ENCODE measurements at places on chromosomes 5 and 9.
A peak's percentile ranks its signal among the peaks of the same experiment; 100 is the strongest.

GRCh38 chr9:108466304-108466703, 389.5 kb downstream of the ACTL7B start:
- no peak for DNase-seq

DNA sequence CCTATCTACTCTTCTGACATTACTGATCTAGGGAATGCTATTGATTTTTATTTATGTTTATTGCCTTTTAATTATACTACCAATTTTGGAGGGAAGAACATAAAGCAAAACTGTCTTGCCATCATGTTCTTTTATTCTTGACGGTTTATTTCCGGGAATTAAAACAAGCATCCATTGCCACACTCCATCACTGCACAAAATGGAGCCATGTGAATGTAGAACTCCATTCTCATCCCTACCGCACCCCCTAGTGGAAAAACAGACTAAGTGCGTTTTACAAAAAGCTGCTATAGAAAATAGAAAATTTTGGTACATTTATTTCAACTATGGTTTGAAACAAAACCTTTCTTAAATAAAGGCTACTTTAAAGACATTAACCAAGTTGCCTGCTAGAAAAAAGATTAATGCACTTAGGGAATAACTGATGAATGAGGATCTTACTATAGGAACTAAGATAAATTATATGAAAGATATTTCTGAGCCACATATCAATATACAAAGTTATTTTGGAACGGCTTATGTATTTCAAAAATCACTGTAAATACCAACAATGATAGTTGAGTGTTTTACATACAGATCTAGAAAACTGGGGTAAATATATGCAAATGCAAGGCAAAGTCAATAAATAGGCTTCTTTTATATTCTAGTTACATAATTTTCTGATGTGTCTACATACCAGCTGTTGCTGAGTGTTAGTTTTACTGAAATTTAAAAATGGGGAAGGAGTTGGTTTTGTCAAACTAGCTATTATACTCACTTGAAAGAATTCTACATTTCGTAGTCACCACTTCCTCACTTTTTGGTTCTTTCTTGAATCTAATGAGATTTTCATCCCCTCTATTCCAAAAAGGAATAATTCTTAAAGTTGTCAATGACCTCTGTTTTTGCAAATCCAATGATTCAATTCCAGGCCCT, 26.5 kb downstream of the OXCT1 start:
- DNase-seq, result no peak

- no peak for DNase-seq
Measured at GRCh38 chr5:180080486-180081280, 9.1 kb upstream of the RNF130 start.

DNA sequence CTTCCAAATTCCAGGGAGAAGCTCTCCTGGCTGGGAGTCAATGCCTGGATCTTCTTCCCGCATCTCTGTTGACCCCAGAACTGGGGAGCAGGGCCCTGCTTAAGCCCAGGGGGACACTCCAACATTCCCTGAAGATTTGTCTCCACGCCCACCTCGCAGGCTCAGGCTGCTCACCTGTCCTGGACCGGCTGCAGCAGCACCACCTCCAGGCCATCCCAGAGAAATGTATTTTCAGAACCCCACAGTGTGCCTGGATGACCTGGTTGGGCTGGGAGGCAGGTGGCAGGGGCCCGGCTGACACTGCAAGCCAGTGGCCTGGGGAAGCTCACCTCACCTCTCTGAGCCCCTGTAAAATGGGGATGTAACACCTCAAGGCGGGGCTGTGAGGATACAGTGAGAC, 27.1 kb upstream of the ZBTB43 start:
- no peak for DNase-seq

- DNase-seq, result no peak
Measured at GRCh38 chr9:106575823-106576222, 287.1 kb upstream of the ZNF462 start.

DNA sequence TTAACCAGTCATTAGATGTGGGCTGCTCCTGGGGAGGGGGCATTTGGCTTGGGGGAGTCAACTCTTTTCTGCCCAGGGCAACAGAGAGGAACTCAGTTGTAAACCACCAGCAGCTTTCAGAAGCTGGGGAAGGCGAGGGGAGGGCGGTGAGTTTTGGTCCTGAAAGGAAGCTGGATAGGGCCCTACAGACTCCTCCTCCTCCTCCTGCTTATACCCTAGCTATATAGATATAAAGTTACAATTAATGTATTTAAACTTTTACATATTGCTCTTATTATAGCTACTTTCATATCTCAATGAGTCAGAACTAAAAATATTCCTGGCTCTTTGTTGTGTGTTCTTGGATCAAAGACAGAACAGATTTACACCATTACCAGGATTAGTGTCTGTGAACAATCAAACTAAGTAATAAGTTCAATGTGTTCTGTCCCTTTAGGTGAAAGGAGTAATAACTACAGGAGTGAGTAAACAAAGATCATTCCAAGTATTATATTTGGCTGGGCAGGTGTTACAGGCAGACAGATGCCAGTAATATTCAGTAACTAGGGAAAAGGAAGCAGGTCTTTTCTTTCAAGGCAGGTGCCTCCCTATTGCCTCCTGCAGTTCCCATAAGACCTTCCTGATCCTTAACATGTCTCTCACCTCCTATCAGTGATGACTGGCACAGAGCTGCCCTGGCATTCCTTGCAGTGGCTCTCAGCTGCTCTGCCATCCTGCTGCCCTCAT, 20.5 kb upstream of the VPS13A start:
- no peak for DNase-seq

DNA sequence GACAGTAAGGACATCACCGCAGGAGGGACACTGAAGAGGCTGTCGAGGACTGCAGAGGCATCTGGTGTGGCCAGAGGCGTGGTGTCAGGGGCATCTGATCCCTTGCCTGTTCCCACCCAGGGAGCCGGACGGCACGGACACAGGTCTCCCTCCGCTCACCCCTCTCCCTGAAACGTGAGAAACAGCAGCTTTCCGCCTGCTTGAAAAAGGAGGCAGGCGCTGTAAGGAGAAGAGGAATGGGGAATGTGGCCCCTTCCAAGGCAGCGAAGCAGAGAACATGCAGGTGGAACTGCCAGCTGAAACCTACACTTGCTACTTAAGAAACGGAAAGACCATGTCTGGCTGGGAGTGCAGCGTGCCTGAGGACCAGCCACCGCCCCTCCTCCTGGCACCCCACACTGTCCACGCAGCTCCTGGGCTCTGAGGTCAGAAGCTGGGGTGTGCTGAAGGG, 176.2 kb downstream of the GAPVD1 start:
- no peak for DNase-seq

- no peak for DNase-seq
Measured at GRCh38 chr5:141272906-141273305, 27.7 kb downstream of the PCDHB15 start.

GRCh38 chr5:172188893-172189692, 1.1 kb upstream of the STK10 start:
- no peak for DNase-seq

GRCh38 chr9:87141124-87141523, 193.8 kb upstream of the GAS1 start:
- DNase-seq, result no peak

DNA sequence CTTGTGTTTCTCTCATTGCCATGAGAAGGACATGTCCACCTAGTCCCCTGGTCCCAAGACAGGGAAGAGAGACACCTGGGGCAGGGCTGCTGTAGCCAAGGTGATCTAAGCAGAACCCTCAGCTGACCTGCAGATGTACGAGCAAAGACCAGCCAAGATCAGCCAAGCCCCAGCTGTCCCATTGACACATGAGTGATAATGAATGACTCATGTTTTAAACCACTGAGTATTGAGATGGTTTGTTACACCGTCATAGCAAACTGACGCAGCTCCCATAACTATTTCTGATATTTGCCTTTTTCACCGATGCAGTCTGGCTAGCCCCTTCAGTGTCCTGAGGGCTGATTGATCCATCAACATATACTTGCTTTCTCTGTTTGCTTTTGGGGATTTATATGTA, 6.7 kb downstream of the OR1K1 start:
- no peak for DNase-seq

DNA sequence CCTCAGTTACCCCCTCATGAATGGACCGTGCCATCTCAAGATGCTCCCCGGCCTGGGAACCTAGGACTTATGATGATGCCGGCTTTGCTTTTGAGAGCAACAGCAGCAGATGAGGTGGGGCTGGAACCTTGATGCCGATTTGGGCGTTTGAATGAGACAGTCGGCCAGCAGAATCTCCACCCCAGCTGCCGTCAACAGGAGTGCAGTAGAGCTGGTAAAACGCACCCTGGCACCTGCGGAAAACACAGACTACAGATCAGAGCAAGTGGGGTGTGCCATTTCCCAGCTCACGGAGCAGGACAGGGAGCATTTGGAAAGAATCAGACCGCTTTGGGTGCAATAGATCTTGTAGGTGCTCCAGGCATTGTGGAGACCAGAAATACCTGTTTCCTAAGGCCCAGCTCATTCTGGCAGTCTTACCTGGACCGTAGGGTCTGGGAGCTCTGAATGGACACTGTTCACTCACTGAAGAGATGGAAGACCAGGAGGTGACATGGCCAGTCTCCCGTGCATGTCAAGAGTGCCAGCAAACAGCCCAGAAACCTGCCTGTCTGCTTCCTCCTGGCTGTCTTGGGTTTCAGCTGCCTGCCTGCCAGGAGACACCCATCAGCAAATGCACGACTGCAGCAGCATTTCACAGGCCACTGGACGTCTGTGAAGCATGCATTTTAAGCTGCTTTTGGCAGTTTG, 317.7 kb upstream of the IRX4 start:
- DNase-seq, result no peak

GRCh38 chr9:104906441-104907277, 21.3 kb downstream of the ABCA1 start:
- no peak for DNase-seq

GRCh38 chr5:956941-957747, 51.5 kb upstream of the NKD2 start:
- peak; percentile 31 for DNase-seq

- DNase-seq, result peak; percentile 34
Measured at GRCh38 chr5:81506900-81507588, 113.1 kb upstream of the ACOT12 start.

GRCh38 chr9:34887841-34888240, 70.2 kb upstream of the PHF24 start:
- DNase-seq, result no peak

- DNase-seq, result no peak
Measured at GRCh38 chr5:170151097-170151831, 45.6 kb downstream of the FOXI1 start.

- no peak for DNase-seq
Measured at GRCh38 chr5:141100243-141100805, at the start of gene PCDHB3. Gene PCDHB3 (plus strand): TSS chr5:141100473. CDS start chr5:141100650, 177 bp downstream.

- DNase-seq, result no peak
Measured at GRCh38 chr5:61004448-61004847, 59.4 kb downstream of the NDUFAF2 start.

Data from GM19239 (cell line).